ENCODE measurements at places on chromosomes 12 and 14.
A peak's percentile ranks its signal among the peaks of the same experiment; 100 is the strongest.

DNA sequence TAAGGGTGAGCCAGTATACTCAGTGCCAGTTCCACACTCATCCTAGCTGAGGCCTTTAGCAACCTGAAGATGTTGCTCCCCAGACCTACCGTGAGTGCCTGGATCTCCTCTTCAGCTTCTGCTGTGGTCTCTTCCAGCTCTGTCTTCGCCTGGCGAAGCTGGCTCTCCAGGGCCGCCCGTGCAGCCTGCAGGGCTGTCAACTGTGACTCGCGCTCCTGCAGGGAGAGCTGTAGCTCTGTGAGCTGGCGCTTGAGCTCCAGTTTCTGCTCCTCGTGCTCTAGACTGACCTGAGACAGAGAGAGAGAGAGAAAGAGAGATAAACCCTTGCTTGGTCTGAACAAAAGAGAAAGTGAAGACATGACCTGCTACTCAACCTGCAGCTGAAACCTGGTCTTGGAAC lies 84.0 kb downstream of the PRKAB1 start:
- DNase-seq, result no peak

DNA sequence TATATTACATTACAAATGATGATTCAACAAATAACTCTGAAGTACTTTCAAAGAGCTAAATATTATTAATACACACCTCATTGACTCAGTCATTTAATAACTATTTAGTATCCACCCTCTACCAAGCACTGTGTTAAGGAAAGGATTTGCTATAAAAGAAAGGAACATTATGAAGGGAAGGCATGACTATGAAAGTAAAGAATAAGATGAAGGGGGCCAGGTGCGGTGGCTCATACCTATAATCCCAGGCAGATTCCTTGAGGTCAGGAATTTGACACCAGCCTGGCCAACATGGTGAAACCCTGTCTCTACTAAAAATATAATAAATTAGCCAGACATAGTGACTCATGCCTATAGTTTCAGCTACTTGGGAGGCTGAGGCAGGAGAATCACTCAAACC lies 107.9 kb downstream of the PLCZ1 start:
- no peak for DNase-seq

GRCh38 chr14:53608369-53608768 lies 348.3 kb downstream of the BMP4 start:
- DNase-seq, result no peak

- no peak for DNase-seq
Measured at GRCh38 chr12:103848917-103849491, 8.0 kb upstream of the NT5DC3 start.

DNA sequence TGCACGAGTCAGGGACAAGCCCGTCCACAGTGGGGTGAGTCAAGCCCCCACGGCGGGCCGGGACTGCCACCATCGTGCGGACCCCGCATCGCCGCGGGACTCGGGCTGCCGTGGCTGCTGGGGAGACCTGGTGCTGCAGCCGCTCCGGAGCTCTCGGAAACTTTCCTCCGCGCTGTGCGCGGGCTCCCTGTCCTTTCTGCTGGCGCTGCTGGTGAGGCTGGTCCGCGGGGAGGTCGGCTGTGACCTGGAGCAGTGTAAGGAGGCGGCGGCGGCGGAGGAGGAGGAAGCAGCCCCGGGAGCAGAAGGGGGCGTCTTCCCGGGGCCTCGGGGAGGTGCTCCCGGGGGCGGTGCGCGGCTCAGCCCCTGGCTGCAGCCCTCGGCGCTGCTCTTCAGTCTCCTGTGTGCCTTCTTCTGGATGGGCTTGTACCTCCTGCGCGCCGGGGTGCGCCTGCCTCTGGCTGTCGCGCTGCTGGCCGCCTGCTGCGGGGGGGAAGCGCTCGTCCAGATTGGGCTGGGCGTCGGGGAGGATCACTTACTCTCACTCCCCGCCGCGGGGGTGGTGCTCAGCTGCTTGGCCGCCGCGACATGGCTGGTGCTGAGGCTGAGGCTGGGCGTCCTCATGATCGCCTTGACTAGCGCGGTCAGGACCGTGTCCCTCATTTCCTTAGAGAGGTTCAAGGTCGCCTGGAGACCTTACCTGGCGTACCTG lies 1.1 kb downstream of the PDE3A start:
- DNase-seq, result peak; percentile 95

DNA sequence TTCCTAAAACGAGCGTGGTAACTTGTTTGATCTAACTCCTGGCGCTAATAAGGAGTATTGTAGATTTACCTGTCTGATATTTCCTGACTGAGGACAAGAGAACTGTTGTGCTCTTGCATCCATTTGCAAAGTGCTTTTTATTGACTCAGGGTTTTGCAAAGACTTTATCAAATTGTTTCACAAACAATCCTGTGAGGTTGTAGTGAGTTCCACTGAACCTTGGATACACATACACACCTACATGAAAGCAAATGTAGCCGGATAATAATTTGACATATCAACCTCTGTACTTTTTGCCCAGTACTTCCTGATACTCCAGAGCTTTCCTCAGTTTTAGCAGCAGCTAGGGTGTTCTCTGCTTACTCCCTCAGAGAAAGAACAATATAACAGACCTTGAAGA lies 6.7 kb upstream of the PTGER2 start:
- DNase-seq, result no peak

- no peak for DNase-seq
Measured at GRCh38 chr12:92261692-92262091, 116.0 kb upstream of the BTG1 start.

- no peak for DNase-seq
Measured at GRCh38 chr12:128268379-128268995, 1.5 kb downstream of the TMEM132C start.

- no peak for DNase-seq
Measured at GRCh38 chr14:50103558-50103957, 12.8 kb downstream of the VCPKMT start.

GRCh38 chr12:132323171-132324010 lies 6.0 kb downstream of the GALNT9 start:
- peak; percentile 72 for DNase-seq

DNA sequence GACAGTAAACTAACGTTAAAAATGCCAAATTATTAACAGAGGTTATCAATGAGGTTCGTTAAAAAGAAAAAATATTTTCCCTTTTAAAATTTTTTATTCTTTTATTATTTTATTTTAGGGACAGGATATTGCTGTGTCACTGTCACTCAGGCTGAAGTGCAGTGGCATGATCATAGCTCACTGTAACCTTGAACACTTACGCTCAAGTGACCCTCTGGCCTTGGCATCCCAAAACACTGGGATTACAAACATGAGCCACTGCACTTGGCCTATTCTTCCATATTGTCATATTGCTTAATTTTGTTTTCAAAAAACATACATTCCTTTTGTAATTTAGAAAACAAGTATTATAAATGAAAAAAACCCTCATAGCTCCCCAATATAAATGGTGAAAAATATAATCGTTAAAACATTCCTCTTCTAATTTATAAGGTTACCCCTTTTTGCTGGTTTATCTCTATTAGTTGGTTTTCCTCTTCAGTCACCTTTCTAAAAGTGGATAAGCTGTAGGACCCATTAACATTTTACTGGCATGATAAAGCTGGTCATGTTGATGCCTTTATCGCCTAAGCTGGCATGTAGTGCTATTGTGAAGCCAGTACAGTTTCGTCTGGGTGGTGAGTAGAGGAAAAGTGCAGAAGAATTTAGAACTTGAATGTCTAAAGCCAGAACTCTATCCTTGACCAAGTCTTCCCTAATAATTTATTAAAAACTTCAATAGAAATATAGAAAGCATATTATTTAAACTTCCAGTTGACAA lies 27.6 kb downstream of the PDE3A start:
- DNase-seq, result no peak

GRCh38 chr14:52834440-52834842 lies 43.0 kb upstream of the GNPNAT1 start:
- DNase-seq, result no peak

- DNase-seq, result no peak
Measured at GRCh38 chr12:49636979-49637755, 13.8 kb downstream of the PRPF40B start.

GRCh38 chr12:90839346-90839745 lies 115.6 kb downstream of the CCER1 start:
- no peak for DNase-seq

DNA sequence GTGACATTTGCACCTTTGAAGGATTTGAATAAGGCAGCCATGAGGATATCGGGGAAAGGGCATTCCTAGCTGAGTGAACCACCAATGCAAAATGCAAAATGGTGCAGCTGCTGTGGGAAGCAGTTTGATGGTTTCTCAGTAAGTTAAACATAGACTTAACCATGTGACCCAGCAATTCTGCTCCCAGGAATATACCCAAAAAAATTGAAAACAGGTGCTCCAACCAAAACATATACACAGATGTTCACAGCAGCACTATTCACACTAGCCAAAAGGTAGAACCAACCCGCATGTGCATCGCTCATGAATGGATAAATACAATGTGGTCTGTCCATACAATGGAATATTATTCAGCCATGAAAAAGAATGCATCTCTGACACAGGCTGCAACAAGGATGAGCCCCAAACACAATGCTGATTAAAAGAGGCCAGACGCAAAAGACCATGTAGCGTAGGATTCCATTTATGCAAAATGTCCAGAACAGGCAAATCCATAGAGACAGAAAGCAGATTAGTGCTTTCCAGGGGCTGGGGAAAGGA lies 215.0 kb upstream of the MYL2 start:
- no peak for DNase-seq

Data from chondrocyte (in vitro differentiated cells).